ENCODE measurements at places on chromosomes 7 and 10.
A peak's percentile ranks its signal among the peaks of the same experiment; 100 is the strongest.

GRCh38 chr7:141167381-141167964 lies 93.6 kb downstream of the TMEM178B start:
- DNase-seq, result no peak

DNA sequence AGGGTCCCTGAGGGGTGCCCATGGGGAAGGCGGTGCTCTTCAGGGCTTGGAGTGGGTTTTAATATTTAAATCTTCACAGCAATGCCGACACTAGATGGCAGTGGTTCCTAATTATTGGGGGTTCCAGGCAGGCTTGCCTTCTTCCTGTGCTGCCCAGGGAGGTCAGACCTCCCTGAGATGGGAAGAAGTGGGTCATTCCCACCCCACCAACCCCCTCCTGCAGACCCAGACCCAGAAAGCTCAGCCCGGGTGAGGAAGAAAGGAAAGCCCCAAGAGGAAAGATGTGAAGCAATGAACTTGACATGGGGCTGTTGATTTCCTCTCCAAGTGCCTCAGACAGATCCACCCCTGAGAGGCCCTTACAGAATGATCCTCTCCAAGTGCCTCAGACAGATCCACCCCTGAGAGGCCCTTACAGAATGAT lies 85.1 kb upstream of the LANCL2 start:
- peak; percentile 69 for DNase-seq

DNA sequence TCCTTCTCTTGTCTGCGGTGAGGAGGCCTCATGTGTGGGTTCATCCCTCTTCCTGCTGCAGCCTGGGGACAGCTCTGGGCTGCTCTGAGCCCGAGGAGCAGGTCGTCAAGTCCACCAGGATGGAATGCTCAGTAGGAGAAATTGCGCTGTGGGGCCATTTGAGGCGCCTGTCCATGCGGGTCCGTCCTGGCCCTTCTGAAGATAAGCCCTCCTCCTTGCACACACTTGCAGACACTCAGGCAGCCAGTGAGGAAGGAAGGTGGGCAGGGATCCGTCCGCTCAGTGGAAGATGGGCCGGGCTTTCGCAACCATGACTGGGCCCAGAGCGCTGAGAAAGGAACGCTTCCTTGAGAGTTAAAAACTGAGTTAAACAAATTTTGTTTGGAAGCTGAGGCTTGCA lies 356.8 kb downstream of the GLRX3 start:
- no peak for DNase-seq

DNA sequence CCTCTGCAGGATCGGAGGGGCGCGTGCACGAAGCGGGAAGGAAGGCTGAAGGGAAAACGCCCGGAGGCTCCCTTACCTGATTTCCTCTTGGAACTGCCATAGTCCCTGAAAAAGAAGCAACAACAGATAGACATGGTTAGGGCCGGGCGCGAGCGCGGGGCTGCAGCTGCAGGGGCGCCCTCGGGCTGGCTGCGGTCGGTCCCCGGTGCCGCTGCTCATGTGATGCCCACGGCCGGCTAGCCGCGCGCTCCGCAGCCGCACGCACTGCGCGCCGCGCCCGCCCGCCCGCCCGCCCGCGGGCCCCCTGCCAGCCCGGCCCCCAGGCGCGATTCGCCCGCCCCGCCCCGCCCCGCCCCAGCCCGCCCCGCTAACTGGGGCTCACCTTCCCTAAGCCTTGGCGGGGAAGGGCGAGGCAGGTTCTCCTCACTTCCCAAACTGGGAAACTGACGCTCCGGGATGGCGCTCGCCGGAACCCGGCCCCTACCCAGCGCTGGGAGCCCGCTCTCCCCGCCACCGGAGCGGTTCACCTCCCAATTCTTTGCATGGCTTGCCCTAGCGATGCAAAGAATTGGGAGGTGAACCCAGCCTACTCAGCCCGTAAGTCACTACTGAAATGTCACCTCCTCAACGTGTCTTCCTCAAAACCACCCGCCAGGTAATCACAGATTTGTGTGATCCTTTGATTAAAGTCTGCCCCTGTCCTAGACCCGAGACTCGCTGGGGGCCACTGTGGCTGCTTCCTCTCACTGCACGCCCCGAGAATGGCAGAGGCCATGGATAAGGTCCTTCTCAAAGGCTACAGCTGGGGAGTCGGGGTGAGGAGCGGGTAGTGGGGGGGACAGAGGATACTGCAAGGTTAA lies 162.2 kb downstream of the SH3PXD2A start:
- DNase-seq, result peak; percentile 22

GRCh38 chr10:23413629-23414089 lies 25.2 kb upstream of the OTUD1 start:
- no peak for DNase-seq

DNA sequence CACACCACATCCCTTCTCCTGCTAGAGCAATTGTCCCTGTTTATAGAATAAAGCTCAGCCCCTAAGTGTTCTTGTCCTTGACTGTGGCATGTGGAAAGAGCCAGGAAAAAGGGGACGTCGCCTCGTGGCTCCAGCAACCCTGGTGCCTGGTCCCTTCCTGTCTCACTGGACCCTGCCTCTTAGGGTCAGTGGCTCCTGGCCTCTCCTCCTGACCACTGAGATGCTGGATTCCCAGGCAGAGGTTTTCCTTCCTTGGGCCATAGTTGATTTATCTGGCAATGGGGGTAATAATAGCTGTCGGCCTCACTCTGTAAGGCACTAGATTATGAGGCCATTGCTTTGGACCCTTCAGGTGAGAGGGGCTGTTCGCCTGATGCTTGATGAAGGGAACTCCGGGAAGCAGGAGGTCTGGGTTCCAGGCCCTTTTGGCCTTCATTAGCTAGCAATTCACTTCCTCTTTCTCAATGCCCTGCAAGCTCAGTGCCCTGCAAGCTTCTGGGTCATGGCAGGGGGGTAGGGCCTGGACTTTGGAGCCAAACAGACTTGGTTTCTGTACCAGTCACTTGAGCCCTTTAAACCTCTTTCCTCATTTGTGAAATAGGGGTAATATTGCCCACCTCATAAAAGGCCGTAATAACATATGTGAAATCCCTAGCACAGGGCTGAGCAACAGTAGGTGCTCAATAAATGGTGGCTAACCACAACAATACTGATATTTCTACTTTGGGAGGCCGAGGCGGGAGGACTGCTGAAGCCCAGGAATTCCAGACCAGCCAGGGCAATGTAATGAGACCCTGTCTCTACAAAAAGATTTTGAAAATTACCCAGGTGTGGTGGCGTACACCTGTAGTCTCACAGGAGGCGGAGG lies 1.1 kb downstream of the ASL start:
- DNase-seq, result no peak

- DNase-seq, result no peak
These were observed 975.2 kb downstream of the NRG3 start for GRCh38 chr10:82850191-82850590.

DNA sequence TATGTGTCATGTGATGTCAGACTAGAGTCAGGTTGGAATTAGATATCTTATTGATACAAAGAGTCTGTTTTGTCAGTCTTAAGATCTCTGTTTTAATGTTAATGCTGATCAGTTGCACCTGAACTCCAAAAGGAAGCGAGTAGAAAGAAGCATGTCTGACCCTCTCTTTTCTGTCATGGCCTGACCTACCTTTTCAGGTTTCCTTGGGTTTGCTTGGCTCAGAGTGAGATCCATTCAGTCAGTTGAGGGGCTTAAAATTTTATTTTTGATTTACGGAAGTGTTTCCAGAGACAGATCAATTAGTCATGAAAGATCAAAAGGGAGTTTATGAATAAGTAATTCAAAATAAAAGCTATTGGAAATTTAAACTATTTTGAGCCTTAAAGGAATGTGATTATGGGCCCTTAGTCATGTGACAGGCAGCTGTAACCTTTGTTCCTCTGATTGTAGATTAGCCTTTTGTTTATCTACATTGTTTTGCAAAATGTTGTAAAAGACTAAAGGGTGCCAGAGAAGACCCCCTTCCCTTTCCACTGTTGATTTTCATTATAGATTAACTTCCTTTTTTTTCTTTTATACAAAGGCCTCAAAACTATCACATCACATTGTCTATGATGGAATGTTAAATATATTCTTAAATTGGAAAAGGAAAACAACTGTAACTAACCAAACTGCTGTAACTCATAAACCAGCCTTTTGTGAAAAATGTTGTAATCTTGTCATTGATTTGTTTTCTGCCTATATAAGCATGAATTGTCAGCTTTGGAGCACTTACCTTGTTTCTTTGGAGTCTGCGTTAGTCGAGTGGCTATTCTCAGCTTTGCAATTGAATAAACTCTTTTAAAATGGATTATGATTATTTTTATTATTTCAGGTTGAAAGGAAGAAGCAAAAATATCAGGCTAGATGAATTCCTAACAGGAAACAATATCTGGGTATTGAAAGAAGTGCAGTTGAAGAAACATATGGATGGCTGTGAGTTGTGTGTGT lies 195.5 kb upstream of the MBL2 start:
- no peak for DNase-seq

DNA sequence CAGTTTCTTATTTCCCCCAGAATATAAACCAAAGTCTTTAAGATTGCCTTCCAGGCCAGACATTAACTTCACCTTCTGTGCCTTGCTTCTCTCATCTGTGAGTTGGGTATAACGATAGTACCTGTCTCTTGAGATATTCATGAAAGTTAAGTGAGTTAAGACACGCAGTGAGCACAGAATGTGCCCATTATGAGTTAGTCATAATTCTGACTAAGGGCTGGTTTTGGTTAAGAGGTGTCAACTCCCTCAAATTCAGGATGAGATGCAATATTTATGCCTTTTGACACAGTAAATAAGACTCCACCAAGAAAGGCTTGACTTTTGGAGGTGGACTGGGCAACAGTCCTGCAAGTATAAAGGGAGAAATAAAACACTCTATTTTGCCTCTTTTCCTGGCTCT lies 528.7 kb upstream of the IGFBP3 start:
- DNase-seq, result no peak

DNA sequence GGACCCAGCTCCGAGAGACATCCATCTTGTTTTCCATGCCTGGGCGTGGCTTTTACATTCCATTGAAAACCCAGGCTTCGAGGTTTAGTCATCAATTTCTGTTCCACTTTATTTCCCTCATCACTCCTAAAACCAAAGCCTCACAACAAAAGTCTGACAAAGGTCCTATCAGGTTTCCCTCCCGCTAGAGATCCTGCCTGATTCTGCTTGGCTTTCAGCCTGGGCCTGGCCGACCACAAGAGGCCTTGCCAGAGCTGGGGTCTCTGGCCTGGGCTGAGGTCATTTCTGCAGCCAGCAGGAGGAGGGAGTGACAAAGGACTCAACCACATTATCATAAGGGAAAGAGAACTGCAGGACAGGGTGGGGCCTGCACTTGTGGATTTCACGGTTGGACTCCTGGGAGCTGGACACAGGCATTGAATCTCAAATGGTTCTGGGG lies 167.0 kb downstream of the FANK1 start:
- DNase-seq, result no peak

- no peak for DNase-seq
These were observed 411.4 kb downstream of the TNS3 start for GRCh38 chr7:47170516-47170915.

GRCh38 chr10:98694014-98694413 lies 247.3 kb upstream of the HPS1 start:
- no peak for DNase-seq

GRCh38 chr7:108848486-108848885 lies 278.8 kb downstream of the DNAJB9 start:
- DNase-seq, result no peak

DNA sequence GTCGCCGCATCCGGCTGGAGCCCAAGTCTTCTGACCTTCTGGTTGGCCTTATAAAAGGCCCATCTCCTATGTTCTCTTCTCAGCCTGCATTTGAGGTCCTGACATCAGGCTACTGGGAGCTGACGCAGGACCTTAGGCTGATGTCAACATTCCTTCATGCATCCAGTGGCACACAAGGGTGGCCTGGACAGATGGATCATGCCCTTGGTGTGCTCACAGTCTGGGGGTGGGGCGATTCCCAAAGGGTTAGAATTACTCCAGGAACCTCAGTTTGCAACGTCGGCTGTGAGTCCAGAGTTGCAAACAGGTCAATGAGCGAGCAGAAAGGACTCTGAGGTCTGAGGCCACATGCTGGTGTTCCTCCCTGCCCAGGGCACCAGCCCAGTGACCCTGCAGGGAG lies 8.2 kb upstream of the CLIP2 start:
- DNase-seq, result no peak

- no peak for DNase-seq
These were observed 47.7 kb downstream of the NPVF start for GRCh38 chr7:25180592-25180923.

GRCh38 chr7:87146740-87147386 lies 5.4 kb upstream of the DMTF1 start:
- peak; percentile 44 for DNase-seq

Data from NCI-H2171 treated with DMSO at 0.1 percent for 48 hours (cell line).